ENCODE measurements at places on chromosomes 16 and 17.
A peak's percentile ranks its signal among the peaks of the same experiment; 100 is the strongest.

GRCh38 chr16:73015612-73016487 lies 32.1 kb downstream of the ZFHX3 start:
- DNase-seq: no peak

DNA sequence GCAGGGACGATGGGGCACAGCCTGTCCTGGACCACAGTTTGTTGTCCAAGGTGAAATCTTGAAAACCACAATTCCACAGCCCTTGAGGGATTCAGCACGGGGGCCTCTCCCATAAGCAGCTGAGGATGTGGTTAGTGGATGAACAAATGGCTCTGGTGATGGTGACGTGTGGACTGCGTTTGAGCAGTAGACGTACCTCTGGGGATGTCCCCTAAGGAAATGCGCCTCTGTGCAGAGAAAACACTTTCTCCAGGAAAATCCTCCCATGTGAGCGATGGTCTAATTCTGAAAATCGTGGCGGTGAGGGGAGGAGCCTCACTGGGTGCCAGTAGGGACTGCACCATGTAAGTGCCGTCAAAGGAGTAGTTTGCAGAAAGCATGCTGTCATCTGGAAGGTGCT lies 2.7 kb upstream of the SEPTIN12 start:
- DNase-seq: peak; percentile 36

- DNase-seq: no peak
Measured at GRCh38 chr16:57814896-57815295, 12.6 kb upstream of the KIFC3 start.

GRCh38 chr17:64313534-64313933 lies 50.5 kb upstream of the TEX2 start:
- no peak for DNase-seq

DNA sequence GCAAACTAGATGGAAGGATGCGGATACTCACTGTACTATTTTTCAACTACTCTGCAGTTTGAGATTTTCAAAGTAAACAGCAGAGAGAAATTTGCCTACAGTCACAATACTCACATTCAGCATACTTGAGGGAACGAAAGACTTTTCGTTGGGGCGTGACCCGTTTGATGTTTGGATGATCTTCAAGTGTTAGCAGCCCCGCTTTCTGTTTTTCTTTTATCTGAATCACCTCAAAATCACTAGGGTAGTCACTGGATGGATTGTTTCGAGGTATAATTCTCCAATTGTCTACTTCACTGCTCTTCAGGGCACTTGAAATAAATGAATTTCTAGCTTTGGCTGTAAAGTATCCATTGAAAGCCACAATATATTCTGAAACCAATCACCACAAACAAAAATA lies 17.8 kb downstream of the MBTPS1 start:
- DNase-seq: no peak

GRCh38 chr16:2237102-2237482 lies 848 bp downstream of the DNASE1L2 start:
- DNase-seq: no peak

- DNase-seq: no peak
Measured at GRCh38 chr17:10309003-10309974, 63.5 kb downstream of the MYH13 start.

DNA sequence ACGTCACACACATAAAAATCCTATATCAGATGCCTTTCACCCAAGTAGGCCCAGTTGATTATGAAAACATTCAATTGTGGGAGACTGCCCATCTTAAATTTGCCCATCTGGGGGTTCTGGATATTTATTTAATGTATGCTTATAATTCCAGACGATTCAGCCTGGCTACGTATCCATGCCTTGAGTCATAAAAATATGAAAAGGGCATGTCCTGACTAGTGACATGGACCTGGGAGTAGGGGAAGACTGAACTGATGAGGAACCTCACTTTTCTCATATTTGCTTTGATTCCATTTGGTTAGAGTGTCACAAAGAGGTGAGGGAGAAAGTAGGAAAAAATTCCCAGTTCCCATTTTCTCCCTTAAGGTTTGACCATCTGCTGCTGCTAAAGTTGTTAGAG lies 122.5 kb upstream of the GNAO1 start:
- DNase-seq: no peak

DNA sequence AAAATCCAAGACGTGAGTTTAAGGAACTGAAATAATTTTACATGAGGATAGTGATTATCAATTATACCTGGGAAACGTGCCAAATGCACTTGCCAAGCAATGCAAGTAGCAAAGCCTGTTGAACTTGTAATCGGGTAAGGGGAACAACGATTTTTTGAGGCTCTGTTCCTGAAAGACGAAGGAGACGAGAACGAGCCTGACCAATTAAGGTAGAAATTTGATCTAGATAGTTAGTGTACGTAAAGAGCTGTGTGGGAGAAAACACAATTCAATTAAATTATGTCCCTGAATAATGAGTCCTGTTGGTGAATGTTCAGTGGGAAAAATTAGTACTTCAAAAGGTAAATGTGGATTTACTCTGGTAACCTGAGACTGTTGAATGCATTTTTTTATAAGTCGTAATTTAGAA lies 17.7 kb upstream of the KCTD5 start:
- DNase-seq: no peak

- no peak for DNase-seq
Measured at GRCh38 chr16:11278681-11279628, 2.2 kb downstream of the PRM1 start.

GRCh38 chr17:15485045-15485444 lies 17.6 kb upstream of the CDRT4 start:
- no peak for DNase-seq

- no peak for DNase-seq
Measured at GRCh38 chr17:73551759-73552158, 92.5 kb downstream of the SDK2 start.

GRCh38 chr17:74831444-74832146 lies 28.1 kb downstream of the GRIN2C start:
- no peak for DNase-seq

- DNase-seq: no peak
Measured at GRCh38 chr17:1329745-1330343, 50.4 kb downstream of the TRARG1 start.

- DNase-seq: peak; percentile 17
Measured at GRCh38 chr16:13333336-13333735, 431.9 kb downstream of the SHISA9 start.

DNA sequence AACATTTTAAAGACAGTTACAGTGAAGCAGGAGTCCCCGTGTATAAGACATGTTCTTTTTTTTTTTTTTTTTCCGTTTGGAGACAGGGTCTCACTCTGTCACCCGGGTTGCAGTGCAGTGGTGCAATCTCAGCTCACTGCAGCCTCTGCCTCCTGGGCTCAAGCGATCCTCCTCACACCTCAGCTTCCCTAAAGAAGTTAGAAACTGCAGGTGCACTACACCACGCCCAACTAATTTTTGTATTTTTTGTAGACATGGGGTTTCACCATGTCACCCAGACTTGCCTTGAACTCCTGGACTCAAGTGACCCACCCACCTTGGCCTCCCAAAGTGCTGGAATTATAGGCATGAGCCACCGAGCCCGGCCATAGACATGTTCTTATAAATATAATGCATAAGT lies 3.0 kb downstream of the EVI2B start:
- DNase-seq: no peak

DNA sequence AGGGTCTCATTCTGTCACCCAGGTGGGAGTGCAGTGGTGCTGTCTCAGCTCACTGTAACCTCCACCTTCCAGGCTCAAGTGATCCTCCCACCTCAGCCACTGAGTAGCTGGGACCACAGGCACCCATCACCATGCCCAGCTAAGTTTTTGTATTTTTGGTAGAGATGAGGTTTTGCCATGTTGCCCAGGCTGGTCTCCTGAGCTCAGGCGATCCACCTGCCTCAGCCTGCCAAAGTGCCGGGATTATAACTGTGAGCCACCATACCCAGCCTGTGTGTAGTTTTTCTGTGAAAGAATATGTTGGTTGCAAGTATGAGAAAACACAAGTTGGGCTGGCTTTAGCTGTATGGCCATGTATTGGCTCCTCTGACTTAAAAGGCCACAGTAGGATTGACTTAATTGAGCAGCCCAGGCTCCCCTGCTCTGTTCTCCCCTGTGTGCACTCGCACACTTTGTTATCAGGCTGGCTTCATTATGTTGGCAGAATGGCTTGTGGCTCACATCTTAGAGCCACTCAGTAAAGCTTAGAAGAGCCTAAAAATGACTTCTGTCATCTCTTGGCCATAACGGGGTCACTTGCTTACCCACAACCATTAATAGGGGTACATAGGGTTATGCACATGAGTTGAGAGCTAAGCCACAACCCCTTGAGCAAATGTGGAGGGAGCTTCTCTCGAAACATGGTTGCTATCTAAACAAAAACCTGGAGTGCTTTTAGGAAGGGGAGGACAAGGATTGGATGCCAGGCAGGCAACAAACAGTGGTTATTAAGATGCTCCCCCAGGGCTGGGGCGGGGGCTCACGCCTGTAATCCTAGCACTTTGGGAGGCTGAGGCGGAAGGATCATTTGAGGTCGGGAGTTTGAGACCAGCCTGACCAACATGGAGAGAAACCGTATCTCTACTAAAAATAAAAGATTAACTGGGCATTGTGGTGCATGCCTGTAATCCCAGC lies 6.1 kb downstream of the HAPSTR1 start:
- DNase-seq: no peak

DNA sequence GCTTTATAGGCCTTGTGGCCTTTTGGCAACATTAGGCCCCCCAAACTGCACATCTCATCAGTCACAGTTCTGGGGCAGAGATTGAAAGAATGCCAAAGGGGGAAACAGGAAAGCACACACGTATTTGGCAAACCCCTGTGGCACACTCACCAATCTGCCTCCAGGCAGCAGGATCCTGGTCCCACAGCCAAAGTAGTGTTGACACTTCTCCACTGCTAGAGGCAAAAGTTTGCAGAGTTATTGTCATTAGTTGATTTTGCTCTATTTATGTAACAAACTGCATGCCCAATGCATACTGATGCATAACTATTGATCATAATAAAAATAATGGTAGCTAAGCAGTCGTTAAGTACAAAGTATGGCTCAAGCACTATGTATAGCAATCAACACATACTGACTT lies 45.1 kb downstream of the CCT6B start:
- no peak for DNase-seq
